ENCODE measurements at places on chromosomes 6 and 20.

- no peak for DNase-seq
These were observed 7.2 kb upstream of the C6orf141 start for GRCh38 chr6:49543087-49543858.

DNA sequence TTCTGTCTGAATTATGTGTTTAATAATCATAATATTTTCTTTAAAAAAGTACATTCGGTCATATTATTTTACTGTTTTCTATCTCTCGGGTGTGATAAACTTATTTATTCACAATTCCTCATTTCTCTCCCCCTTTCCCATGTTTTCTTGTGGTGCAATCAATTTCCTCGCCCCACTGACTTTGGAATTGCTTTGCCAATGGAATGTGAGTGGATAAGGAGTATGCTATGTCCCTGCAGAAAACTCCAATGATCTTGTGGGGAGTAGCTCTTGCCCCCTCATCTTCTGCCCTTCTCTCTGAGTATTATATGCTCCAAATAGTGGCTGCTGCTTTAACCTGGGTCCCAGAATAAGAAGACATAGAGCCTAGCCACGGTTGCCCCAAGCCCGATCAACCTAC, 64.1 kb downstream of the HMGN3 start:
- no peak for DNase-seq

DNA sequence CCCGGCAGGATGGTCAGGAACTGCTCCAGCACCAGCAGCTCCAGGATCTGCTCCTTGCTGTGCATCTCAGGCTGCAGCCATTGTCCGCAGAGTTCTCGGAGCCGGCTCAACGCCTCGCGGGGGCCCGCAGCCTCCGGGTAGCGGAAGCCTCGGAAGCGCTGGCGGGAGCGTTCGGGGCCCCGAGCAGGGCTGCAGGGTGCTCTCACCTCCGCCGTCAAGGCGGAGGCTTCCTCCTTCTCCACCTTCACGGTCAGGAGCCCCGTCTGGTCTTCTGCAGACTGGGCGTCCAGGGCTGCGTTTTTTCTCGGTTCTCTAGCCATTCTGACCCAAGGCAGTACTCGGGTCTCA, 434 bp downstream of the ZKSCAN4 start:
- no peak for DNase-seq

DNA sequence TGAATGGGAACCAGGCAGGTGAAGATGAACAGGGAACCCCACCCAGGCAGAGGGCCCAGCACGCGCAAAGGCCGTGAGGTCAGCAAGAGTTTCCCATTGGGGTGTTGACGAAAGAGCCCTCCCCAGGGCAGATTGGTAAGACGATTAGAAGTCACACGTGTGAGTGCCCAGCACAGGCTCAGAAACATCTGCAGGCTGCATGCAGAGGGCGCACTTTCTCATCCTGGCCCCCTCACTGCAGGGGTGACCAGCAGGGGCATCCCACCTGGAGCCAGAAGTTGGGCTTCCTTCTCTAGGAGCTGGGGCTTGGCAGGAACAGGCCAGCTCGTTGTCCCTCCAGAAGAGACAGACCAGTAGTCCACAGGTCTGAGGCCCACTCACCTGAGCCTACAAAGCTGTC, 38.4 kb downstream of the VSTM2L start:
- peak; percentile 27 for DNase-seq

- no peak for DNase-seq
These were observed 63.5 kb downstream of the THBS2 start for GRCh38 chr6:169190144-169190584.

GRCh38 chr20:35607003-35607735, 8.5 kb upstream of the SPAG4 start:
- no peak for DNase-seq

GRCh38 chr20:31630187-31630790, 7.4 kb upstream of the COX4I2 start:
- DNase-seq: no peak

DNA sequence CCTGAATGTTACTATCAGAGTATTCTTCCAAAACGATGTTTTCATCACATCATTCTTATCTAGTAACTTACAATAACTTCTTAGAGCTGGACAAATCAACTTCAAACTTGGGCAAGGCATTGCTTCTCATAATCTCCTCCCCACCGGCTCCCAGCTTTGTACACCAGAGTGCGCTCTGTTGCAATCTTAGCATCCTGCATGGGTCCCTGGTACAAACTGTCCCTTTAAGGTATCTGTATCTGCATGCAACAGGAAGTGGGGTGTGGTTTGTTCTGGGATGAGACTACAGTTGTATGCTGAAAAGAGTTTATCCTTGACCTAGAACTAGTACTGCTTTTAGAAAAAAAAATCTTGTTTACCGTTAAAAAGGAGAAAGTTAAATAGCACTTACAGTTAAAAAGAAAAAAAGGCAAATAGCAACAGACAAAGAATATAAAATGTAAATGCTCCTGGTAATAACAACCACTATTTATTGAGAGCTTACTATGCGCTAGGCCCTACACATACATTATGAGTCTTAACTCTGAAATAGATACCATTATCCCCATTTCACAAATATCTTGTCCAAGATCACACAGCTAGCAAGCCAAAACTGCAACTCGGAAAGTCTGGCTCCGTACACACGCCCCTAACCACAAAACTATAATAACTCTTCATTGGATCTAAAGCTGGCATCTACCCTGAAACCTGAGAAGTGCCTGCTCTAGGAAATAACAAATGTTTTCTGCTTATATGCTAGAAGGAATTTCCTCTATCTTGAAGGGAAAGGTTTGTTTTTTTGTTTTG, 9.8 kb upstream of the HECA start:
- DNase-seq: peak; percentile 33

GRCh38 chr20:63957690-63958441, 1.6 kb upstream of the UCKL1 start:
- no peak for DNase-seq

GRCh38 chr6:126625019-126625418, 285.1 kb downstream of the CENPW start:
- peak; percentile 29 for DNase-seq

DNA sequence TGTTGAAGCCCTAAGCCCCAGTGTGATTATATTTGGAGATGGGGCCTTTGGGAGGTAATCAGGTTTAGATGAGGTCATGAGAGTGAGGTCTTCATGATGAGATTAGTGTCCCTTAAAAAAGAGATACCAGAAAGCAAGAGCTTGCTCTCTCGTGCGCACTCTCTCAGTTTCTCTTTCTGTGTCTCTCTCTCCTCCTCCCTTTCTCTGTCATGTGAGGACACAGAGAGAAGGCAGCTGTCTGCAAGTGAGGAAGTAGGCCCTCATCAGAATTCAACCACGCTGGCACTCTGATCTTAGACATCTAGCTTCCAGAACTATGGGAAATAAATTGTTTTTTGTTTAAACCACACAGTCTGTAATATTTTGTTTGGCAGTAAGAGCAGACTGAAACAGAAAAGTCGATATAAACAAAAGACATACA, 180.5 kb downstream of the IBTK start:
- no peak for DNase-seq

GRCh38 chr6:7085911-7086310, 21.9 kb upstream of the RREB1 start:
- DNase-seq: no peak

DNA sequence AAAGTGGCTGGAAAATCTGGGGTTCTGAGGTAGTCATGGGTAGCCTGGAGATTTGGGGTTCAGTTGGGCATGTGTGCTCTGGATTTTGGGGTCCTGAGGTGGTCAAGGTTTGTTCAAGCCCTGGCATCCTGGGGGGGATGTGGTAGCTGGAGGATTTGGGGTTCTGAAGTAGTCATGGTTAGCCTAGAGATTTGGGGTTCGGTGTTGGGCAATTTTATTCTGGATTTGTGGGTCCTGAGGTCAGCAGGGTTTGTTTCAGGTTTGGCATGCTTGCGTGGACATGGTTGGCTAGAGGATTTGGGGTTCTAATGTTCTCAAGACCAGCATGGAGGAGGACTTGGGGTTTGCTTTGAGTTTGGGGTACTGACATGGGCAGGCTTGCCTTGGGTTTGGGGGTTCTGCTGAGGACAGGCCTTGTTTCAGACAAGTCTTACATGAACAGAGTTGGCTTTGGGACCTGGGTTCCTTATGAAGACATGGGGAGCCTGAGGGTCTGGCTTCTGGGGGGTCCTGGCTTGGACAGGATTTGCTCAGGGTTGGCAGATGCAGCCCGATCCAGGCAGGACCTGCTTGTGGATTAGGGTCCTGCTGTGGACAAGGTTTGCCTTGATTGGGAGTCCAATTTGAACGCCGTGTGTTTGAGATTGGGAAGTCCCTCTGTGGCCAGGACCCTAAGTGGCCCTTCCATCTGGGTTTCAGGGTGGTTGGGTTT, 906 bp downstream of the ANKRD60 start:
- no peak for DNase-seq

GRCh38 chr6:3560211-3560610, 103.4 kb upstream of the SLC22A23 start:
- DNase-seq: no peak

DNA sequence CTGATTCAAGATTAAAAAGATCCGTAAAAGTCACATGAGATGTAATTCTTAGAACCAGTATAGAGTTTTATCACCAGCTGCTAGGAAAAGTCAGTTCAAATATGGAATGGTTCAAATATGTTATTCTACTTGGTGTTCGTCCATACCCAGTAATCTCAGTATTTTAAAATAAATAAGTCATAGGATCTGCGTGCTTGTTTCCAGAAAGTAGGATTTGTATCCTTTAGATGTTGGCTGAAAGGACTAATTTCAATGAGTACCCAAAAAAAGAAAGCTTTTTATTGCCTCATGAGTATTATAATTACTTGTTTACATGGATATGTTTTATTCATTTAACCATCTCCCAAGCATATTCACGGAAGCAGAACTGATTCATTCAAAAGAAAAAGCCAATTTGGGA, 12.2 kb downstream of the TPD52L1 start:
- DNase-seq: no peak

DNA sequence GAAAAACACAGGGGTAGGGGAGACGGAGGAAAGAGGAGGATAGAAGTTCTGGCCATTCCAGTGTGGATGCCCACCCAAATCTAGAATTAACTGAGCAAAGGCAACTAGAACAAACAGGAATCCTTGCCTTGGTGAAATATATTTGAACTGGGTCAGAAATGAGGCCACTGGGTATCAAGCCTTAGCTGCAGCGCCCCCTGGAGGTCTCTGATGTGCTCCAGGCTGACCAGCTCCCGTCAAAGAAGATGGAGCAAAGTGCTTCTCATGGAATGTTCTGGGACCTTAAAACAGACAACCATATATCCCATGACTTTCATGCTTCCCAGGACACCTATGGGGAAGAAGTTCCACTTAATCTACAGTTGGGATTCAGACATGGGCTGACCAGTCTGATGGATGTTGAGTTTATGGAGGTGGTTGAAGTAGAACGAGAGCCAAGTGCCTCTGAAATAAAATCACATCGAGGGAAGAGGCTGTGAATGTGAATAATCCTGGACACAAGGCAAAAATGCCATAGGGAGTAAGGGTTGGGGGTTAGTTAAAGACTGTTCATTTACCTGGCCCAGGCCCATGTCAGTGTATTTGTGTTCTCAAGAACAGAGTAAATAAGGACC, 50.4 kb downstream of the HLA-DPB1 start:
- no peak for DNase-seq

DNA sequence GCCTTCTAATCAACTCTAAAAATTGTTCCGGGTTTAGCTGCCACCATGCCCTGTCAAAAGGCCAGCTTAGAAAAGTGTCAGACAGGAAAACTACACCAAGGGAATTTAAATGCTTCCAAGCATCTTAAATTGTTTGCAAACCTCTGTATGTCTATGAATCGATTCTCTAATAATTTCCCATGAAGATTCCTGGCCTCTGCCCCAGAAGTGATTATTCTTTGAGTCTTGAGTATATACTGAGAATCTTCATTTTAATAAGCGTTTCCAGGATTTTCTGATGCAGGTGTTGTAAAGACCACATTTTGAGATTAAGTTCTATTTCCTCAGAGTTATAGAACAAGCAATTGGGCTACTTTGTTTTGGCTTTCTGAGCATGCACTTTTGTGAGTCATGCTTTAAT, 471.8 kb upstream of the JAG1 start:
- no peak for DNase-seq

DNA sequence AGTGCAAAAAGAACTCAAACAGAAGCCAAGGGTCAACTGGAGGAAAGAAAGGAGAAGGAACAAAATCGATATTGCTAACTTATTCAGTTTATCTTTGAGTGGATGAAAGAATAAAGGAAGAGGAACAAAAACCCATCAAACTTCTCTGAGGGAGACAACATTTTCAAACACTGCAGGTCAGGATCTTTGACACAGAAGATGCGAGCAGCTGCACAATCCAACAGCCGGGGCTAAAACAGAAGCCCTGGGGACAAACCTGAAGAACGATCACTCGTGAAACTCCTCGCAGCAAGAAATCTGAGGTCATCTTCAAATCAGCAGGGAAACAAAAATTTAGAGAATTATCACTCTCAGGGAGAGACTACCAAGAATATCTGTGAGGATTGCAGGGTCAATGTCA, 14.2 kb downstream of the SLC23A2 start:
- no peak for DNase-seq

GRCh38 chr20:50646483-50646996, 44.8 kb downstream of the RIPOR3 start:
- no peak for DNase-seq

DNA sequence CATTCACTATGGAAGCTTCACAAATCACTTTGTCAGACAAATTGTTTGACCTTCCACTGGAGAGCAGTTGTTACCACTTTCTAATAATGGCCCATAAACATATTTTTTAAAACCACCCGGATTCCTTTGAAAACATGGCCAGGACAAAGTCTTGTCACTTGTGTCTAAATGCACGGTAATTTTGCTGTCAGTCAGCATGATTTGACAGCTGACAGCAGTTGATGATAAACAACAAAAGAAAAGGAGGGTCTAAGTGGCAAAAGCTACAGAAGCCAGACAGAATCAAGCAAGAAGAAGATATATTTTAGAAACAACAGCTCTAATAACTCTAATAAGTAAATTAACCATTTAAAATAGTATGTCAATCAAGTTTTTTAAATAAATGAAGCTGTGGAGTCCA, 27.7 kb upstream of the CARMIL1 start:
- no peak for DNase-seq

- no peak for DNase-seq
These were observed 105.0 kb upstream of the BEND6 start for GRCh38 chr6:56849896-56850295.

GRCh38 chr6:105566503-105566902, 163.6 kb upstream of the PREP start:
- DNase-seq: no peak

DNA sequence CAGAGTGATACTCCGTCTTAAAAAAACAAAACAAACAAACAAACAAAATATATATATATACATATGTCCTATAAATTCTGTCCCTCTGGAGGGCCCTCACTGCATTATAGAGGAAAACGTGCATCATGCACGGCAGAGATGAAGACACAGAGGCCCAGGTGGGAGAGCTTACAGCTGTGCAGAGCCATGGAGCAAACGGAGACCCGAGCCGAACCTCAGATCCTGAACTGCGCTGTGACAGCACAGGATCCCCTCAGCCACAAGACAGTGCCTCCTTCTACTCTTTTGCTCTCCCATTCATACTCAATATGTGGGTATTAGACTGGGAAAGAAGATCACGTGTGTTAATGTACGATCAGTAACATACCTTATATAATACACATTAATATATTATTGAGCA, 81.6 kb downstream of the ZNF217 start:
- no peak for DNase-seq

Data from iPS DF 6.9 (cell line).